ENCODE measurements at places on chromosomes 12 and 14.
A peak's percentile ranks its signal among the peaks of the same experiment; 100 is the strongest.

- DNase-seq, result no peak
These were observed 69.8 kb downstream of the ZFP36L1 start for GRCh38 chr14:68722968-68723566.

- DNase-seq, result no peak
These were observed 54.0 kb downstream of the PRIMA1 start for GRCh38 chr14:93734086-93734822.

DNA sequence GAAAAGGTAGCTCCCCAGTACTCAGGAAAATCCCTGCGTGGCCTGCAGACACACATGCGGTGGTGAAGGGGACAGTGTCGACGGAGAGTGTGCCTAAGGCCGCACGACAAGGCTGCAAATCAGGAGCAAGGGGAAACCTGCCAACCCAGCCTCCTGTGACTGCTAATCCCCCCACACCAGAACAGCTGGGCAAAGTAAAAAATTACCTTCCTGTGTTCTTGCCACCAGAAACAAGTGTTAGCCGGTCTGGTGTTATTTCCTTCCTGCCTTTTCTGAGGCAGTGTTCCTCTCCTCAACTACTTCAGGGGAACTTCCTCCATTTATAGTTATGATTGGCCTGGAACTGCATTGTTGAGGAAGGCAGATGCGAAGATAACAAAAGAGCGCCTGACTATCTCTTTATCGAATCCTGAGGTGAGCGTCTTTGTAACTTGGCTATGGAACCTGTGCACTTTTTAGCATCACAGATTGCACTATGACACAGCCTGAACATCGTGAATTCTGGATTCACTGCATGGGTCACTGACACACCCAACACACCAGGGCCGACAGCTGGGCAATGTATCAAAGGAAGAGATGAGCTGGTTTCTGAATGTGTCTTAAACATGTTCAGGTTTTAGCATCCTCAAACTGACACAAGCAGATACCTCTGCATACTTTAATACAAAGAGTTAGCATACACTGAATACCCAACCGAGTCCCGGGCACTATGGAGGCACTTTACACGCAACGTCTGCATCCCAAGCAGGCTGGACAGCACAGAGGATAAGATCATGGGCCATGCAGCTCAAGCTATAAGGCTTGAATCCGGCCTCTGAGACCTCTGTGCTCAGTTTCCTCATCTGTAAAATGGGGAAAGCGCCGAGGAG, 28.9 kb downstream of the SLC15A4 start:
- DNase-seq, result no peak

DNA sequence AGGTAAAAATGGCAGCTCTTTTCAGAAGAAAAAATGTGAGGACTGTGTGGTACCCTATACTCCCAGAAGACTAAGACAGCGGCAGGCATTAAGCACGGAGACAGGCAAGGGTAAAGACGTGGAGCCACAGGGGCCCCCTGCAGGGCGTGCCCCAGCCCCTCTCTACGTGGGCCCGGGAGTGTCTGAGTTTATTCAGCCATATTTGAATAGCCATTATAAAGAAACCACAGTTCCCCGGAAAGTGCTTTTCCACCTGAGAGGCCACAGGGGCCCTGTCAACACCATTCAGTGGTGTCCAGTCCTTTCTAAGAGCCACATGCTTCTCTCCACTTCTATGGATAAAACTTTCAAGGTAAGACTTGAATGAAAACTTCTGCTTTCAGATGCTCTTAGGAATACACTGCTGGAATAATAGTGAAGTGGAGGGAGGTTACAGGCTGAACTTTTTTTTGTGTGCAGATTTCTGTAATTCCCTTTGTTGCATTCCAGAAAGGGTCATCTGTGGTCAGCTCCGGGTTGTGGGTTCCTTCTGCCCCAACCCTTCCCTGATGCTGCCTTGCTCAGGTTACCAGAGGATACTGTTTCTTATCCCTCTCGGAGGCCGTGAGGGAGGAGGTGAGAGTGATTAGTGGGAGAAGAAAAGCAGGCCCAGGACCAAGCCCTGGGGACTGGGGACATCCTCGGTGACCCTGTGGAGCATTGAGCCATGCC, 58.4 kb downstream of the SLC25A47 start:
- no peak for DNase-seq

- DNase-seq, result no peak
These were observed 314.3 kb upstream of the RTL1 start for GRCh38 chr14:101217616-101218371.

DNA sequence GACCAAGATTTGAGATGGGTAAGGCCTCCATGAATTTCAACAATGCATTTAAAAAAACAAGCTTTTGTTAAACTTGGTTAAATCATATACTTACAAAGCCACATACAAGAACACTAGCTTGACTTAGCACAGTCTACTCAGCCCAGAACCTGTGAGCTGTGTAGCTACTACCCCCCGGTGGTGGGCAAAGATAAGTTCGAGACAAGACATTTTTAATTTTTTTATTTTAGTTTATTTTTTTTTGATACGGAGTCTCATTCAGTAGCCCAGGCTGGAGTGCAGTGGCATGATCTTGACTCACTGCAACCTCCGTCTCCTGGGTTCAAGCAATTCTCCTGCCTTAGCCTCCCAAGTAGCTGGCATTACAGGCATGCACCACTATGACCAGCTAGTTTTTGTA, 3.7 kb upstream of the NECAP1 start:
- peak; percentile 56 for DNase-seq

DNA sequence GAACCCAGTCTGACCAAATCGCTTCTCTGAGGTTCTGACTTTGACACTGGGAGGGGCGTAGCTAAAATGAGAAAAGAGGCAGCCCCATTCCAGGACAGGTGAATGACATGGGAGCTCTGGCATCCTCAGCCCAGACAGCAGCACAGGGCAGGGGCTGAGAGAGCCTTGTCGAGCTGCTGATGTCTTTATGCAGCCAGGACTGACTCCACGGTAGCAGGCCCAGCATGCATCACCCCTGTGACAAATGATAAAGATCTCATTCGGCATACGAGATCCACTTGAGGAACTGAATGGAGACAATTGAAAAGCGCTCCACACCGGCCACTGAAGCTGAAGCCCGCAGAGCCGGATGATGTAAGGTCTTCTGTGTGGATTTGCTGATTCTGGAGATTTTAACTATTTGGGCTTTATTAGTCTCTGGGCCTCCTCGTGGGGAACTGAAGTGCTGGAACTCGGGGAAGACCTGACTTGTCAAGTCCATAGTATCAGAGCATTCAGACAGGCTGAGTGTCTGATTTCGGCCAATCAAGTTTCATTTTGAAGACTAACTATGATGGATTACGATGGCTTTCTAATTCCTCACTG, 56.9 kb upstream of the MAP1LC3B2 start:
- no peak for DNase-seq

DNA sequence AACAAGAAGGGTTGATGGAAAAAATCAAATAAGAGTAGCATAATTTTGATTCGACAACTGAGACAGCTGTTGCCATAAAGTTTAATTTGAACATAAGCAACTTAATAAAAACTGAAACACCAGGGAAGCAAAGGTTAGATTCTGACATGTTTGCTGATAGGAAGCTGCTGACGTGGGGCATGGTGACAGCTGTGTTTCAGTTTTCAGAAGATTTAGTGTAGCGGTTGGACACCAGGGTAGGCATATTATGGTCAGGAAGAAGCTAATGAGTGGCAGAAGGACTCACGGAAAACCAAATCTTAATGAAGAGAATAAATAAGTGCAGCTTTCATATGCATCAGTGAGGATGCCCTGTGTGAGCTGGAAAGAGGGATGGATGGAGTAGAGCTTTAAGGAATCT, 336.7 kb upstream of the RPL10L start:
- no peak for DNase-seq

GRCh38 chr14:35395283-35395682, 9.3 kb downstream of the NFKBIA start:
- DNase-seq, result no peak

GRCh38 chr12:51846911-51847642, 1.4 kb downstream of the FIGNL2 start:
- DNase-seq, result peak; percentile 66

- DNase-seq, result no peak
These were observed 93.0 kb downstream of the DPF3 start for GRCh38 chr14:72800848-72801370.
